ENCODE measurements at places on chromosomes 7 and 10.

- no peak for DNase-seq
- H3K27ac ChIP-seq: no peak overlapping the region
- H3K4me1 ChIP-seq: no peaks in the 10 kb centered on the region
- H3K27me3 ChIP-seq: no peaks in the 10 kb centered on the region
- no peaks in the 10 kb centered on the region for H3K36me3 ChIP-seq
Observed at GRCh38 chr7:47836503-47837202, 111.6 kb downstream of the PKD1L1 start.

GRCh38 chr7:158868764-158869410, 12.5 kb downstream of the DYNC2I1 start:
- DNase-seq: no peak
- H3K27ac ChIP-seq: no peak overlapping the region
- H3K27me3 ChIP-seq: no peaks in the 10 kb centered on the region
- H3K4me1 ChIP-seq: peaks cover 4% of the 10 kb centered on the region

DNA sequence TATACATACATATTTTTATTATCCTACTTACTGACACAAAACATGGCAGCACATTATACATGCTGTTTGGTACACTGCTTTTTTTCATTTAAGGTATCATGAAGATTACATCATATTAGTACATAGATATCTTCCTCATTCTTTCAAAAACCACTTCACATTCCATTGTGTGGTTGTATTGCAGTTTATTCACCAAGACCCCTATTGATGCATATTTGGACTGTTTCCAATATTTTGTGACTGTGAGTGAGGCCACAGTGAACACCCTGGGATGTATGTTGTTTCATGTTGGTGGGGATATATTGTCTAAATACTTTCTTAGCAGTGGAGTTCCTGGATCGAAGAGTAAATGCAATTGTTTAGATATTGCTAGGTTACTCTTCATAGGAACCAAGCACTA, 39.0 kb downstream of the TFAM start:
- no peaks in the 10 kb centered on the region for H3K27me3 ChIP-seq
- no peak overlapping the region for H3K4me3 ChIP-seq
- H3K4me1 ChIP-seq: no peaks in the 10 kb centered on the region
- no peaks in the 10 kb centered on the region for H3K36me3 ChIP-seq
- DNase-seq: no peak

DNA sequence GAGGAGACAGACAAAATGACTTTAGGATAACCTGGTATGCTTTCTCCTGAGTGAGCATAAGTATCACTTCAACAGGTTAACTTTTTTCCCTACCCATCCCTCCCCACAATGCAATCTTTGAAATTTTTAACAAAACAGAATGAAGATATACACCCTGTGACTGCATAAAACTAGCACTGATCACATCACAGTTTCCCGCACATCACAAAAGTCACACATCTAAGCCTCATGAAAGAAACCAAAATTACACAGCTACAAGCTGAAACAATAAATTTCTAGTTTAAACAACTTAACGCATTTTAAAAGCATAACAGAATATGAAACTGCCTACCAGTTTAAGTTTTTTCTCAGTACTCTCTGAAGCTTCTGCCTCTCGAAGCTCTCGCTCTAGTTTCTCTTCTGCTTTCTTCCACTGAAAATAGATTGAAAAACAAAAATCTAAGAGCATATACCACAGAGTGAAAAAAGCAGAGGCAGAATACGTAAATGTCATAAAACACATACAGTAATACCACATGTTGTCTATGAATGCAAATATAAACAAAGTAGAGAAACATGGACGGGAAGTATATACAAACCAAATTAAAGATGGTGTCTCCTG, 18.1 kb downstream of the NOC3L start:
- DNase-seq: no peak
- H3K4me3 ChIP-seq: no peak overlapping the region
- H3K27ac ChIP-seq: no peak overlapping the region

GRCh38 chr10:3783316-3783681, 1.7 kb downstream of the KLF6 start:
- peak overlapping the region; percentile 95 for H3K27ac ChIP-seq
- H3K27me3 ChIP-seq: no peaks in the 10 kb centered on the region
- H3K36me3 ChIP-seq: peaks cover 28% of the 10 kb centered on the region

DNA sequence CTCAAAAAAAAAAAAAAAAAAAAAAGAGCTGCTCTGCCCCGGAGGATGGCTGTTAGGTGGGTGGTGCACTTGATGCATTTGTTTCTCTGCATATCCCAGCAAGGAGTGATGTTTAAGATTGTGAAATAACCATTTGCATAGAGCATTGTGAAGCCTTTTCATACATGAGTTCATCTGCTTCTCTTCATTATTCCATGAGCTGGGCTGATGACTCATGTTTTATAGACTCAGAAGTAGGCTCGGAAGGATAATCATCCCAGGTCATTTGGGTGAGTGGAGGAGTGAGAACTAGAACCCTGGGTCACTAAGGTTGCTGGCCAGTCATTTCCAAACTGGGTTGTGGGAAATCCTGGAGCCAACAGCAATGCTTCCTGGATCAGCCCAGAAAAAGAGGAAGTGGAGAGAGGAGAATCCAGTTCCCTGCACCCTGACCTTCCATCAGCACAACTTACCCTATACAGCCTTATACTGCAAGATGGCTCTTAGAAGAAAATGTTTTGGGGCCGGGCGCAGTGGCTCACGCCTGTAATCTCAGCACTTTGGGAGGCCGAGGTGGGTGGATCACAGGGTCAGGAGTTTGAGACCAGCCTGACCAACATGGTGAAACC, 45.3 kb downstream of the TACC2 start:
- peaks cover 2% of the 10 kb centered on the region for H3K27me3 ChIP-seq
- no peaks in the 10 kb centered on the region for H3K36me3 ChIP-seq
- no peaks in the 10 kb centered on the region for H3K4me1 ChIP-seq
- DNase-seq: no peak
- no peak overlapping the region for H3K4me3 ChIP-seq
- H3K27ac ChIP-seq: no peak overlapping the region

DNA sequence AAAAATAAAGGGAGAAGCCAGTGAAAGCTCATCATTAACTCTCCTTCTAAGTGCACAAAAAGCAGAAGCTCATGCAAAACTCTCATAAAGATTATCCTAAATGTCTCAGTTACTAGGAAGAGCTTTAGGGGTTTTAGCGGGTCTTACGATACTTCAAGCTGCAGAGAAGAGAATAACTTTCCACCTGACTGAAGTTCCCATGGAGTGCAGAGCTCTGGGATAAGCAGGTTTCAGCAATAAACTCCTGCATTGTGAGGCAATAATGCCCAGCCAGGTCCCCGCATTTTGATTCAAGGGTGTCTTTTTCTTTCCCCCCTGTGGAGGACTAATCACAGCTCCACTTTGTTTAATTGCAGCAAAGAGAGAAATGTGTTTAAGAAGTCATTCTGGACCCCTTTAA, 241.9 kb upstream of the SP8 start:
- no peak overlapping the region for H3K4me3 ChIP-seq
- H3K27ac ChIP-seq: no peak overlapping the region
- no peaks in the 10 kb centered on the region for H3K36me3 ChIP-seq
- H3K27me3 ChIP-seq: peaks cover 1% of the 10 kb centered on the region
- no peaks in the 10 kb centered on the region for H3K4me1 ChIP-seq

Data from endothelial cell of umbilical vein (primary cell).